Natural killer cell treated with Interleukin-12 subunit alpha and Interleukin-12 subunit beta and Interleukin-15 and Interleukin-18, amount 100 ng/mL, for 72 hours (primary cell): ENCODE measurements at places on chromosomes 4 and X. TPM values are rescaled to one million over a fixed set of nuclear protein-coding genes. Genes with fewer than 3 reads are reported as not detected.

The SYTL4 gene
- total RNA-seq = 0.14 TPM

GRCh38 chrX:70176938-70177533 lies at the start of gene DGAT2L6:
Gene DGAT2L6, plus strand, starts transcription at chrX:70177483. Its CDS starts 100 bp downstream, at chrX:70177583.
- DNase-seq = no peak

The ESX1 gene
- not detected for total RNA-seq

The SHROOM2 gene
- total RNA-seq = 0.08 TPM

GRCh38 chr4:5796976-5797375 lies 86.0 kb downstream of the EVC start:
- DNase-seq = no peak
